ENCODE measurements at places on chromosomes 3 and 15. TPM values are rescaled to one million over a fixed set of nuclear protein-coding genes. Genes with fewer than 3 reads are reported as not detected.

Gene POTEB3
- not detected for total RNA-seq

Gene IL20RB
- 1.7 TPM for total RNA-seq

Gene MESP2
- not detected for total RNA-seq

Gene ZNF860
- total RNA-seq: 2.2 TPM

Gene CFAP100
- 0.79 TPM for total RNA-seq

Gene FBLN2
- 14.1 TPM for total RNA-seq

GRCh38 chr15:41013691-41014414, 60.6 kb downstream of the CHAC1 start:
- DNase-seq: no peak

DNA sequence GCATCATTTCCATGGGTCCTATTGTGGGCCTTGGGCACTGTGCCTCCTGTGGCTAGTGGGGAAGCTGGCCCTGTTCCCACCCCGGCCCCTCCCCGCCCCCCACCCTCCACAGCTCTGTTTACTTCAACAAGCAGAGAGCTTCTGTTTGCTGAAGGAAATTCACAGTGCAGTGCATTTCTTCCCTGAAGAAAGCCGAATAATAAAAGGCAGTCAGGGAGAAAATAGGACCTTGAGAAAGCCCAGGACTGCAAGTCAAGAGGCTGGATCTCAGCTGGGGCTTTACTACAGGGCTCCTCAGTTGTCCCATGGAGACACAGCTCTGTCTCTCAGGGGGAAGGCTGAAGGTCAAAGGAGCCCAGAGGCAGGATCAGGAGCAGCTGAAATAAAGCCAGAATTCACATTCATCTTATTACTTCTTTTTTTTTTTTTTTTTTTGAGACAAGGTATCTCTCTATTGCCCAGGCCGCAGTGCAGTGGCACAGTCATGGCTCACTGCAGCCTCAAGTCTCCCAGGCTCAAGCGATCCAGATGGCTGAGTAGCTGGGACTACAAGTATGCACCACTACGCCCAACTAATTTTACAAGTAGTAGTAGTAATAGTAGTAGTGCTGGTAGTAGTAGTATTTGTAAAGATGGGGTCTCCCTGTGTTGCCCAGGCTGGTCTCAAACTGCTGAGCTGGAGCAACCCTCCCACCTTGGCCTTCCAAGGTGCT, 33.0 kb upstream of the LACTB start:
- no peak for DNase-seq

- no peak for DNase-seq
Measured at GRCh38 chr3:65830948-65831732, 207.6 kb downstream of the MAGI1 start.

DNA sequence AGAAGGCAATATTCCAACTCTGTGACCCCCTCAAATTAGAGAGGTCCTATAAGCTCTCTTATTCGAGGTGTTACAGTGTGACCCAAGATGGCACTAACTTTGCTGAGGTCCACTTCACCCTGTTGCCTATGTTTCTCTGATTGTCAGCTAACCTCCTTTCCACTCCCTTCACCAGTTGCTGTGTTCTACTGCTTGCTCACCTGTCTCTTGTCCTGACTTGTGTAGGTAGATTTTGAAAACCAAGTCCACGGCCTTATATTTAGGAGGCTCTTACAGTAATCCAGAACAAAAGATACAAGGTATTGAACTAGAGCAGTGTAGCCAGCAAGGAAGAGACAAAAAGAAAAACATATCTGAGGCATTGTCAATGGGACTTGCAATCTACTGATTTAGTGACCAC, 20.1 kb upstream of the GSK3B start:
- DNase-seq: no peak

GRCh38 chr3:53555068-53555588, 60.7 kb downstream of the CACNA1D start:
- DNase-seq: no peak

DNA sequence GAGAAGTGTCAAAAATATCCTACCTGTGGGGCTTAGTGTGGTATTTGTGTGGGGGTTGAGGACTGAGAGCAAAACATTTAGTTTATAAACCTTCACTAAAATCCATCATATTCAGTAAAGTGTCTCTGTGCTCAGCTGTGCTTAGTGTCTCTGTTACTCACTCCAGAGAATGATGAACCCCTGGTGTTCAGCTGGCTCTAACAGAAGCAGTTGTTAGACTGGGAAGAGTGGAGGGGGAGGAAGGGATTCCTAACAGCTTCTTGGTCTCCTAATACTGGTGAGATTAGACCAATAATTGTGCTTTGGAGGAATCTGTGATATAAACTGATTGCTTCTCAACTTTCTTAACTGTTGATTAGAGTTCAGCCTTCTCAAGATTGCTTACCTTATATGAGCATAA, 1123.5 kb downstream of the ROBO2 start:
- DNase-seq: no peak

DNA sequence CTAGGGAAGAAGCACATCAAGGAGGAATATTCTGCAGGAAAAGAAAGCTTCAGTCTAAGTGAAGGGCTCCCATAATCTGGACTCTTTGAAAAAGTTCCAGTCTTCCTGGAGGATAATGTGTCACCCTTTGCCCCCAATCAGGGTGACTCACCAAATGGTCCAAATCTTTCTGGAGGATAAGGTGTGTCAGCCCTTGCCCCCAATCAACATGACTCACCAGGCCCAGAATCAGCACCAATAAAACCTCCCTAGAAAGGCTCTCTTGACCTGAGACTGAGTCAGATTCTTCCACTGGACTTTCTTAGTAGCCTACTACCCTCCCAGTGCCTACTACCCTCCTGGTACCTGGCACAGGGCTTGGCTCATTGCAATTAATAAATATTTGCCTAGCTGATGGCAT, 9.5 kb upstream of the ARL14 start:
- no peak for DNase-seq

DNA sequence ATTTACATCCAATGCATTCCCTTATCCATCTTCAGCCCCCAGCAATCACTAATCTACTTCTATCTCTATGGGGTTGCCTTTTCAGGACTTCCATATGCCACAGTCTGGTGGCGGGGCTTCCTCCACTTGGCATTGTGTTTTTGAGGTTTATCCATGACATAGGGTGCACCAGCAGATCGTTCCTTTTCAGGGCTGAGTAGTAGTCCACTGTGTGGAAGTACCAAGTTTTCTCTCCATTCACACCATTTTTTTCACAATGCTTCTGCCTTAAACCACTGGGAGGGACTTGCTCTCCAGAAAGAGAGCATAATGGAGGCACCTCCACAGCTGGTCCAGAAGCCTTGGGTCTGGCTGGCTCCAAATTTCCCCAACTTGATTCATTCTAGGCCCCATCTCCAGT, 144.0 kb upstream of the IQSEC1 start:
- DNase-seq: no peak

DNA sequence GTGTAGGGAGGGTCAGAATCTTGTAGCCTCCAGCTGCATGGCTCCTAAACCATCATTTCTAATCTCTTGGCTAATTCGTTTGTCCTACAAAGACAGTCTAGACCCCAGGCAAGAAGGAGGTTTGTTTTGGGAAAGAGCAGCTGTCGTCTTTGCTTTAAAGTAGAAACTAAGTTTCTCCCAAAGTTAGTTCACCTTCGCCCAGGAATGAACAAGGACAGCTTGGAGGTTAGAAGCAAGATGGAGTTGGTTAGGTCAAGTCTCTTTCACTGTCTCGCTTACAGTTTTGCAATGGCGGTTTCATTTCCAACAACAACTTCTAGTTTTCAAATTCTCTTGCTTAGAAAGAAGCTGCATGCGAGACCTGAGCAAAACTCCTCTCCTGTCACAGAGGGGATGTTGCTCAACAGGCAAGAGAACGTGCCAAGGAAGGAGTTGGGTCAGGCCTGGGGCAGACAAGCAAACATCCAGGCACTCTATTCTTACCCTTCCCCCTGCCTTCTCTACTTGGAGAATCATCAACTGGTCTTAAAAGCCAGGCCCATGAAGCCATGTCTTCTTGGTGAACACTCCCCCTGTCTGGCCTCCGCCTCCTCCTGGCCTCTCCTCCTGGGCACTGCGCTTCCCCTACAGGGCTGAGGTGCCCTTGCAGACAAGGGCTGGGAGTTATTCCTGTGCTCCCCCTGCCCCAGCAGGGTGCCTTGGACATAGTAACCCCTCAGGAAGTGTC, 57.6 kb downstream of the TMEM44 start:
- DNase-seq: no peak

GRCh38 chr3:14317057-14317553, 85.3 kb upstream of the SLC6A6 start:
- DNase-seq: no peak

DNA sequence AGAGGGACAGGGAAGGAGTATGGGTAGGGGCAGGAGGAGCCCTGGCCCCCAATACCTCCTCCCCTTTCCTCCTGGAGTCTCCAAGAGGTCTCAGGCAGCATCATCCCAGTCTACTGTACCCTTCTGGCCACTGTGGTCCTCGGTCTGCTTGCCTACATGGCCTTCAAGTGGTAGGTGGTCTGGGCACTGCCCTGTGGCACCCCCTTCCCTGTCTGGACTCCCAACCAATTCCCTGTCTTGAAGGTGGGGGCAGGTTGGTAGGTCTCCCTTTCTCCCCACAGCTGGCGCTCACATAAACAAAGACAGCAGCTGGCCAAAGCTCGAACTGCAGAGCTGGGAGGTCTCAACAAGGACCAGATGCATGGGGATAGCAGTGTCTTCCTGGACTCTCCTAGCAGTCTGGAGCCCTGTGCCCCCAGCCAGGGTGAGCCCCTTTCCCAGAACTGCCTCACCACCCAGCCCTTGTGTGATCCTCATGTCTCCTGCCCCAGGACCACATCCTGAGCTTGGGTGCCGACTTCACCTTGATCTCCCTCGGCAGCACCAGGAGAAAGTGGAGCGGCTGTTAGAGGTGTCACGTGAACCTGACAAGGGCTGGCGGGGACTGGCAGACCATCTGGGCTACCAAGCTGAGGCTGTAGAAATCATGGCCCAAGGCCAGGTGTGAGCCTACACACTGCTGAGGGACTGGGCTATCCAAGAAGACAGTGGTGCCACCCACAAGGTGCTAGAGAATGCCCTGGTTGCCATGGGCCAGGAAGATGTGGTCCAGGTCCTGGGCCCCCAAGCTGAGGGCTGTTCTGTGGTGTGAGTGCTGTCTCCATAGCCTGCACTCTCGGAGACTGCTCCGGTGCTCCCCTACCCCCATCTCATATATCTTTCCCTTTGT, 33.1 kb downstream of the NBEAL2 start:
- no peak for DNase-seq

DNA sequence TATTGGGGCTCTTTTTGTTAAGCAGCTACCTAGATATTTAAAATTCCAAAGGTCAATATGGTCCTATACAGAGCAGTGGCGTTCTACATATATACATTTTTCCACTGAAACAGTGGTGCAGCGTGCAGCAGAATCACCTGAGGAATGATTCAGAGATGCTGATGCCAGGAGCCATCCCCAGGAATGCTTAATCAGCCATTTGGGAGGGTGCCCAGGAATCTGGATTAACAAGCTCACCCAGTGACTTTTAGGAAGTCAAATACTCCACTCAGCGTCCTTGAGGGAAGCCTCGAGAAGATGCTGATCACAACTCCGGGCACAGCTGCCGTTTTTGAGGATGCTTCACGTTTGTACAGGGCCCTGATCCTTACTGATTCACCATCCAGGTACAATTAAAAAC, 82.6 kb upstream of the ARHGEF3 start:
- DNase-seq: no peak

GRCh38 chr3:53571264-53571663, 76.9 kb downstream of the CACNA1D start:
- DNase-seq: no peak

DNA sequence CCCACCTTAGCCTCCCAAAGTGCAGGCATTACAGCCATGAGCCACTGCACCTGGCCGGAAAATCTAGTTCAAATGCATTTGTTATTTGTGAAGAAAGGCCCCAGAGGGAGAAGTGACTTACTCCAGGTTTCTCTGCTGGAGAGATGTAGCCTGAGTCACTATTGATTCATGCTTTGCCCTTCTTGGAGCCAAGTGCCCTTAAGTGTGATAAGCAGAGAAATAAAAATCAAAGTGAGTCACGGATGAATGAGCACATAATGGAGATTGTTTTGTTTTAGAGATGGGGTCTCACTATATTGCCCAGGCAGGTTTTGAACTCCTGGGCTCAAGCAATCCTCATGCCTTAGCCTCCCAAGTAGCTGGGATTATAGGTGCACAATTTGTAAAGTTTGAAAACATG, 33.1 kb downstream of the CDC25A start:
- DNase-seq: no peak

DNA sequence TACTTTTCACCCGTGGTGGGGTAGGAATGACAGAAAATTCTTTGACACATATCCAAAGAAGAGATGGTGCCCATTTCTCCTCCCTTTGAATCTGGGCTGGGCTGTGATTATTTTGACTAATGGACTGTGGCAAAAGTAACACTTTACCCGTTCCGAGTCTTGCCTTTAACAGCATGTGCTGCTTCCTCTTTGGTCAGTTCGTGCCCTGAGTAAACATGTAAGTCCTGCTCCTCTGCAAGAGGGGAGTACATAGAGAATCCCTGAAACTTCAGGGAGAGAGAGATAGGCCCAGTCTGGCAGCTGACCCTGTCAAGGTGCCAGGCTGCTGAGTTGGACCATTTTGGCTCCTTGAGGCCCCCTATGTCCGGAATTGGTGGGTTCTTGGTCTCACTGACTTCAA, 243.1 kb downstream of the EPHB1 start:
- no peak for DNase-seq

- DNase-seq: no peak
Measured at GRCh38 chr3:123720638-123721037, 135.8 kb upstream of the HACD2 start.

DNA sequence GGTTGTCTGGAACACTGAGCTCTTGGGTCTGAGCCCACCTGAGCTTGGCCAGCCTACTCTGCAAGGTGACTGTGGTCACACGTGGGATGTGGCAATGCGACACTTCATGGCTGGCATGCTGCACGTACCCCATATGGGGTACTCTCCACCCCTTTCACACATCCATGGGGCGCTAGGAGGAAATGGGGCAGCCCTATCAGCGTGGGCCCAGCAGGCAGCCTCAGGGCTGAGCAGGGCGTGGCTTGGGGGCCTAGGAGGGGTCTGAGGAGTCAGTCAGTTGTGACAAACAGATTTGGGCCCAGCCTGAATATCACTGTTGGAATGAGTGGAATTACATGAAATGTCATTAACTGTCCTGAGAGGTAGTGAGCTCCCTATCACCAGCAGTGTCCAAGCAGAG, 82.3 kb upstream of the LINGO1 start:
- no peak for DNase-seq

GRCh38 chr3:126102530-126102951, 18.6 kb upstream of the SLC41A3 start:
- no peak for DNase-seq

GRCh38 chr3:121111914-121112612, 204.1 kb downstream of the STXBP5L start:
- no peak for DNase-seq

- DNase-seq: no peak
Measured at GRCh38 chr3:44039006-44039405, 202.7 kb upstream of the TOPAZ1 start.

DNA sequence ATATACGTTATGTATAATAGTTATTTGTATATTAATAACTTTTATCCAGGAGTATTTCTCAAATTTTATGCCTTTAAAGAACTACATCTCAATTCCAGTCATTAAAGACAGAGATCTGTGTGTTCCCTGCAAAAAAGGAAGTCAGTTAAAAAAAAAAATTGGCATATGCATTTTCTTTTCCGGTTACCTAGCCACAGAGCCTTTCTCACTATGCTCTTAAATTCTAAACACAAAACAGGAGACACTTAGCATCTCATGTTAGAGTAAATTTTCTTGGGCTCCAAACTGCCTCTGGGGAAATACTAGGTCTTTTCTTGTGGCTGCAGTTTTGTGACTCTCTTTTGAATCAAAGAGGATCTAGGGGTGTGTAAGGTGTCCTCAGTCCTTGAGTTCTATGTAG, 105.9 kb downstream of the KCNH8 start:
- DNase-seq: no peak

All from progenitor cell of endocrine pancreas (in vitro differentiated cells).